ENCODE measurements at places on chromosomes 2 and 18.

GRCh38 chr18:36158266-36158867 lies 28.7 kb downstream of the ELP2 start:
- no peak overlapping the region for H3K4me3 ChIP-seq
- H3K27ac ChIP-seq = no peak overlapping the region
- DNase-seq = no peak
- H3K27me3 ChIP-seq = no peaks in the 10 kb centered on the region

GRCh38 chr2:239700686-239701345 lies 300.0 kb upstream of the HDAC4 start:
- no peak for DNase-seq
- H3K27ac ChIP-seq = no peak overlapping the region
- H3K4me3 ChIP-seq = no peak overlapping the region
- H3K27me3 ChIP-seq = no peaks in the 10 kb centered on the region
- no peaks in the 10 kb centered on the region for H3K36me3 ChIP-seq
- H3K4me1 ChIP-seq = peaks cover 2% of the 10 kb centered on the region

- no peaks in the 10 kb centered on the region for H3K27me3 ChIP-seq
- H3K4me3 ChIP-seq = no peak overlapping the region
- no peaks in the 10 kb centered on the region for H3K4me1 ChIP-seq
- no peak for DNase-seq
- H3K27ac ChIP-seq = no peak overlapping the region
Measured at GRCh38 chr2:109126501-109126860, 2.5 kb upstream of the SH3RF3 start.

DNA sequence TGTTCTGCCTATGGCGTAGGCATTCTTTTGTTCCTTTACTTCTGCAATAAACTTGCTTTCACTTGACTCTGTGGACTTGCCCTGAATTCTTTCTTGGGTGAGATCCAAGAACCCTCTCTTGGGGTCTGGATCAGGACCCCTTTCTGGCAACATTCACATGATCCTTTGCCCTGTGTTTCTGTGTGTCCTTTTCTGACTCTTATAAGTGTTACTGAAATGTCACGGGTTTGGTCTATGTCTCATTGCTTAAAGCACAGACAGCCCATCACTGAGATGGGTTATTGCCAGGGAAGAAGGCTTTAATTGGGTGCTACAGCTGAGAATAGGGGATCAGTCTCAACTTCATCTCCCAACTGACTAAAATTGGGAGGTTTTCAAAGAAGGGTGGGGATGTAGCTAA lies 110.9 kb upstream of the XPO1 start:
- H3K36me3 ChIP-seq = no peaks in the 10 kb centered on the region
- no peak for DNase-seq
- H3K4me3 ChIP-seq = no peak overlapping the region
- H3K4me1 ChIP-seq = no peaks in the 10 kb centered on the region
- no peaks in the 10 kb centered on the region for H3K27me3 ChIP-seq

DNA sequence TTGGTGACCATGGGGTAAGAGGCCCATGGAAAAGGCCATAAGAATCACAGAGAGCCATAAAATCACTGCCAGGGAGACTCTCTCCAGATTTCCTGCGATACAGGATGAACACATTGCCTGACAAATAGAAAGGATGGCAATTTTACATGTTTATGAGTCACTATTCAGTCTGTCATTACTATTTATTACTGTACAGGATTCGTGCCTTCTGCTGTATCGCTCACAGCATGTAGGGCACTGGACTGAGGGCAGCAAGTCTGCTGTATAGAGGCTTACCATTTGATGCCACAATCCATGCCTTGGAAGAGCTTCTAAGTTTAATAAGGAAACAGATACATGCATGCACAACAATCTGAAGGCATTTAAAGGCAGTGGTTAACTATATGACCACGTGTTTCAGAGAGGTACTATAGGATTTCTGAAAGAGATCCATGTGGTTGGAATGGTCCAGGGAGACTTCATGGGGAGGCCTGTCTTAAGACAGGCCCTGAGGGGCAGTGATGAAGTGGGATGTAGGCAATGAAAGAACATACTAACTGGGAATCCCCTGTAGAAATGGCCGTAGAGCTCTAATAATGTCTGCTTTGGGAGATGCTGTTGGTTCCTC lies 702.4 kb upstream of the RAB6C start:
- H3K4me3 ChIP-seq = no peak overlapping the region
- no peaks in the 10 kb centered on the region for H3K36me3 ChIP-seq
- no peak for DNase-seq
- no peaks in the 10 kb centered on the region for H3K4me1 ChIP-seq
- no peak overlapping the region for H3K27ac ChIP-seq

GRCh38 chr2:219627103-219628100 lies at the start of gene SLC4A3:
Gene SLC4A3 (plus strand): TSS chr2:219627630. CDS start chr2:219627993, 363 bp downstream.
- no peaks in the 10 kb centered on the region for H3K27me3 ChIP-seq
- peak within 1 kb of the TSS; percentile 97 for H3K27ac ChIP-seq
- peaks cover 12% of the 10 kb centered on the region for H3K4me1 ChIP-seq
- H3K4me3 ChIP-seq = peak within 1 kb of the TSS; percentile 48

- no peaks in the 10 kb centered on the region for H3K4me1 ChIP-seq
- H3K27me3 ChIP-seq = no peaks in the 10 kb centered on the region
- no peak for DNase-seq
- no peak overlapping the region for H3K4me3 ChIP-seq
- no peak overlapping the region for H3K27ac ChIP-seq
- no peaks in the 10 kb centered on the region for H3K36me3 ChIP-seq
Measured at GRCh38 chr2:231743376-231744116, 35.2 kb downstream of the PTMA start.

GRCh38 chr2:126831234-126832005 lies 67.3 kb upstream of the TEX51 start:
- no peaks in the 10 kb centered on the region for H3K4me1 ChIP-seq
- DNase-seq = no peak
- H3K27me3 ChIP-seq = no peaks in the 10 kb centered on the region
- no peak overlapping the region for H3K4me3 ChIP-seq
- no peaks in the 10 kb centered on the region for H3K36me3 ChIP-seq

DNA sequence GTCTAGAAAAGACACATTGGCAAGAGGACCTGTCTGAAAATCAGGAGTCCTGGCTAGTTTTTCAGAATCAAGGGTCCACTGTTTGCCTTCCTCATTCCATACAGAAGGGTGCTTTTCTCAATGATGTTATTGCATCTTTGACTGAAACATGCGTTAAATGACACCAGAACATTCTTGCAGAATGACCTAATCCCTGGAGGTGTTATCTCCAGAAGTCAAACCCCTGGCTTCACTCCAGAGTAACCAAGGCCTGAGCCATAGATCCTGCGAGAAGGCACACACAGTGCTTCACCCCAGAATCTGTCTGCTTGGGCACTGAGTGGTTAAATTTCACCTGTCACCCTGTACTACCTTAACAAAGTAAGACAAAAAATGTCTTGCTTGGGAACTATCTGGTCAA lies 1055.2 kb upstream of the FANCL start:
- no peak for DNase-seq
- no peaks in the 10 kb centered on the region for H3K4me1 ChIP-seq
- H3K27ac ChIP-seq = no peak overlapping the region
- H3K27me3 ChIP-seq = no peaks in the 10 kb centered on the region
- H3K36me3 ChIP-seq = no peaks in the 10 kb centered on the region

DNA sequence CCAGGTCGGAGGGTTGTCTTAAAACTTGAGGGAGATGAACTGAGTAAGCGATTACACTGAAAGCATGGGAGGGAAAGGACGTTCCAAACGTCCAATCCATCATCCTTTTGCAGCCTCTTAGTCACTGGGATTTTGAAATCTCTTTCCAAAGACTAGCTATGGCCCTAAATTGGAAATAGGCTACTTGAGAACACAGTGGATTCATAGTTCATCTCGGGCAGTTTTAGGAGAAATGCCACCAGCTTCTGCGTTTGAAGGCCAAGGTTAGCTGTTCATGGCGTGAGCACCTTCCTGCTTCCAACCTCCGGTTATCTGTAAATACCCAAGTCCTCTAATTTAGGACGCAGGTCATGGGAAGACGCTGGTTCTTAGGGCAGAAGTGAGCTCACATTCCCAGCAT lies 821 bp upstream of the EML6 start:
- H3K36me3 ChIP-seq = no peaks in the 10 kb centered on the region
- no peaks in the 10 kb centered on the region for H3K27me3 ChIP-seq
- H3K4me1 ChIP-seq = no peaks in the 10 kb centered on the region
- no peak for DNase-seq

- H3K36me3 ChIP-seq = no peaks in the 10 kb centered on the region
- no peak overlapping the region for H3K4me3 ChIP-seq
- H3K4me1 ChIP-seq = no peaks in the 10 kb centered on the region
- H3K27me3 ChIP-seq = no peaks in the 10 kb centered on the region
Measured at GRCh38 chr2:905091-905832, 45.4 kb upstream of the SNTG2 start.

DNA sequence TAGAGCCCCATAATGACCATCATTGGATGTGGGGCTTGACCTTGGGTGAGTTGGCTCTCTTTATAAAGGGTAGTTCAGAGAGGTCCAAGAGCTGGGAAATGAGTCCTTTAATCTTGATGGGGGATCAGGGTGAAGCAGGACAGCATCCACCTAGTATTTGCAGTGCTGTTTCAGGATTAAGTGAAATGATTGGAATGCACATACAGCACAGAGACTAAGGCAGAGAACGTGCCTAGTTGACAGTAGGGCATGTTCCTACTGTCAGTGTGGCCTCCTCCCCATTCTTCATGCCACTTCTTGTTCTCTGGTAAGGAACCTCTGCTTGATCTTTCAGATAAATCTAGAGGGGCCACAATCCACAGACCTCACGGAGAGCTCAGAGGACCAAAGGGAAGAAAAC lies 78.9 kb downstream of the TRIM43 start:
- no peak for DNase-seq
- H3K4me1 ChIP-seq = no peaks in the 10 kb centered on the region
- H3K27ac ChIP-seq = no peak overlapping the region
- H3K36me3 ChIP-seq = no peaks in the 10 kb centered on the region
- H3K27me3 ChIP-seq = no peaks in the 10 kb centered on the region

- no peak for DNase-seq
- H3K27me3 ChIP-seq = no peaks in the 10 kb centered on the region
- H3K4me1 ChIP-seq = peaks cover 3% of the 10 kb centered on the region
- no peak overlapping the region for H3K4me3 ChIP-seq
- H3K27ac ChIP-seq = no peak overlapping the region
Measured at GRCh38 chr2:220556658-220557057, 929.2 kb downstream of the SLC4A3 start.

GRCh38 chr2:11072550-11072949 lies 82.7 kb upstream of the SLC66A3 start:
- H3K4me1 ChIP-seq = peaks cover 3% of the 10 kb centered on the region
- no peaks in the 10 kb centered on the region for H3K36me3 ChIP-seq
- no peak overlapping the region for H3K4me3 ChIP-seq
- no peaks in the 10 kb centered on the region for H3K27me3 ChIP-seq

DNA sequence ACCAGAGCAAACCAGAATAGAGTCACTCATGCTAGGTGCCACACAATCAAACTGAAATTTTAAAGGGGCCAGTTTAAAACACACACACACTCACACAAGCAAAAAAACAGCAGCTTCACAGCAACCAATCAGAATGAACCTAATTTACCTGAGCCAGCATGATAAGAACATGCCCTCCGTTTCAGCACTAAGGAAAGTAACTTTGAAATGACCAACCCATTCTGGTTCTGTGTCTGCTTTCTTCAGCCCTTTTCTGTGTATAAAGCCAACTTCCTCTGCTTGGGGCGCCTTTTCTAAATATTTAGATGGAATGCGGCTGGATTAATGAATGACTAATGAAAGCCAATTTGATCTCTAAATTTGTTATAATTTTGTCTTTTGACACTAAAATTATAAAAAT lies 629.1 kb downstream of the ZEB2 start:
- no peaks in the 10 kb centered on the region for H3K27me3 ChIP-seq
- DNase-seq = no peak
- no peaks in the 10 kb centered on the region for H3K36me3 ChIP-seq
- no peaks in the 10 kb centered on the region for H3K4me1 ChIP-seq
- no peak overlapping the region for H3K4me3 ChIP-seq

- no peak overlapping the region for H3K27ac ChIP-seq
- H3K27me3 ChIP-seq = no peaks in the 10 kb centered on the region
- H3K4me3 ChIP-seq = no peak overlapping the region
- no peaks in the 10 kb centered on the region for H3K36me3 ChIP-seq
- no peak for DNase-seq
- no peaks in the 10 kb centered on the region for H3K4me1 ChIP-seq
Measured at GRCh38 chr18:50218432-50219197, 23.7 kb upstream of the MYO5B start.

DNA sequence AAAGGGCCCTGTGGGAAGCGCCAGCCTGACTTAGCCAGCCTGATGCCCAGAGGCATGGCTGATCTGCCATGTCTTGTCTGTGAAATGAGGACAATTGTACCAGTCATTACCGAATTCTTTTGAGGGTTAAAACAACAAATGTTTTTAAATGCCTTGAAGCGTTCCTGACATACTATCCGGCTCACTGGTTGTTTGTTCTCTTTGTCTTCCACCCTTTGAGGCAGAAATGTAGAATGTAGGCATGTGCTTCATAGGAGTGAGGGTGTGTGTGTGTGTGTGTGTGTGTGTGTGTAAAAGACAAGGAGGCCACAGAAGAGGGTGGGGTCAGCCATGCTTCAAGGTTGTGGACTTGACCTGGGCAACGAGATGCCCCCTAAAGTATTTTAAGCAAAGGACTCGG lies 35.5 kb downstream of the TGFBRAP1 start:
- H3K4me1 ChIP-seq = no peaks in the 10 kb centered on the region
- DNase-seq = no peak
- H3K27ac ChIP-seq = no peak overlapping the region
- no peaks in the 10 kb centered on the region for H3K27me3 ChIP-seq

DNA sequence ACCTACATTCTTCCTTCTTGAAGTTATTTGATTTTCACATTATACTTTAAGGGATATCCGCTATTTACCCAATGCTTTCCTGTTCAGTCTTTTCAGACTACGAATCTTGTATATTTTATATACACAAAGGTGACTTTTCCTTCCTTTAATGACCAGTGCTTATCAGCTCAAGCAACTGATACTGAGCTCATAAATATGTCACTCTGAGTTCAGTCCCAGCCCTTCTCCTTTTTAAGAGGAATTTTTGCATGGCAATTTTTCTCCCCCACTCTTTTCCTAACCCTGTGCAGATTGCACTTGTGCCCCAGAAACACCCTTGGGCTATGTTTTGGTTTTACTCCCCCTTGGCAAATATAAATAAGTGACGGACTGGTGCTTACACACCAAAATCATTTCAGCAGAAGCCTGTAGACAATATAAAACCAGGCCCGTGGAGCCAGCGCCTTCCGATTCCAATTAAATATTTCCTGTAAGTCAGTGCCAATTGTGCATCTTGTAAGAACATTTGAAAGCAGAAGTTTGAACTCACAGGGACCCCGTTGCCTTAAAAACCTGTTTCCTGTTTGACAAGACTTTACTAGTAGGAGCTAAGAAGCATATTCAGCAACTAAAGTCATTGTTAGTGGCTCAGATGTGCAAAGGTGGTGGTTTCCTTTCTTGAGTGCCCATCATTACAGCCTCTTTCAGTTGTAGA lies 66.3 kb upstream of the GATA6 start:
- no peak overlapping the region for H3K4me3 ChIP-seq
- no peaks in the 10 kb centered on the region for H3K4me1 ChIP-seq
- H3K36me3 ChIP-seq = no peaks in the 10 kb centered on the region
- H3K27ac ChIP-seq = no peak overlapping the region

All from ovary (tissue), 10 donors.